Head of caudate nucleus (tissue), 42 donors: ENCODE measurements at places on chromosomes 1 and 21.
A peak's percentile ranks its signal among the peaks of the same experiment; 100 is the strongest.

DNA sequence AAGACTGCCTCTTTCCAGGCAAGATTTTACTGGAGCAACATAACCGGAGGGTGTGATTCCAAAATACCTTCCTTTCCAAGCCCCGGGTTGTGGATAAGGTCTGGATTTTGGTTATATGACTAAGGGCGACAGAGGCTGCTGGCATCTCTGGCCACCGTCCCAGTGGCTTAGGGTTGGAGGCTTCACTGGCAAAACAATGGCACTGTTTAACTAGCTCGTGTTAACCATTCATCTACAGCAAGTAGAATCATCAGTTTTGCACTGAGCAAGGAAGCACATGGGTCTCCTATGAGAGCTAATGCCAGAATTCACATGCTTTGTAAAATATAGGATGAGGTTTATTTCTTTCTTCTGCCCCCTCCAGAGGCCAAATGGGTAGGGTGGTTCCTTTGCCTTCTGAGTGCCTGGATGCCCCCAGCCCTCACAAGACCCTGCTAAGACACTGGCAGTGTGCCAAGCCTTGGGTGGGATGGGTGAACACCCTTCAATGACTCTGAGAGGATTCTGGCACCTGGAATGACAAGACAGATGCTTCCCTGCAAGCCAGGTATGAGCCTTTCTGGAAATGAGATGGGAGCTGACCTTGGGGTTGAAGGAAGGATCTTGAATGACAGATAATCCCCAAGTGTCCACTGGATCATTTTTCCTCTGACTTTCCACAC is 36.8 kb downstream of the DHCR24 start:
- DNase-seq = peak; percentile 66

GRCh38 chr1:236515443-236515958 is 8.3 kb upstream of the LGALS8 start:
- no peak for DNase-seq

- no peak for DNase-seq
These were observed 94.1 kb downstream of the PPIAL4G start for GRCh38 chr1:148389027-148389339.

GRCh38 chr1:37691497-37692077 is 729 bp upstream of the CDCA8 start:
- no peak for DNase-seq

- no peak for DNase-seq
These were observed 30.9 kb upstream of the RAP1GAP start for GRCh38 chr1:21700094-21700493.

GRCh38 chr1:89360716-89361115 is 3.1 kb upstream of the GBP6 start:
- DNase-seq = no peak

DNA sequence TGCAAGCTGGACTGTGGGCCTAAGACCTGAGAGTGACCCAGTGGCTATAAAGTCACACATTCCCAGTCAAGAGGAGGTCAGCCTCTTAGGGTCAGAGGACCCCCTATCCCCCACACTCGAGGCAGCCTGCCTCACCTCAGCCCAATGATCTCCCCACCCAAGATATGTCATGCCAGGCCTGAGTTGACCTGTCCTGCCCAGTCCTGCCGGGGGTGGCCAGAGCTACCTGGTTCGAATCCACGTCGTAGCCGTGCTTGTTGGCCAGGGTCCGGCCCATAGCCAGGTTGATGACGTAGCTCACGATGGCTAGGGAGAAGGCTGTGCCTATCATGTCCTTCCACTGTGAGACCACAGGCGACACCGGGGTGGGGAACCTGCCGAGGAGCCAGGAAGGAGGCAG is 15.6 kb downstream of the SLC26A9 start:
- DNase-seq = no peak

- DNase-seq = no peak
These were observed 507.6 kb downstream of the PTPRU start for GRCh38 chr1:29743931-29744330.

- no peak for DNase-seq
These were observed 185.1 kb upstream of the LMO4 start for GRCh38 chr1:87143413-87144135.

DNA sequence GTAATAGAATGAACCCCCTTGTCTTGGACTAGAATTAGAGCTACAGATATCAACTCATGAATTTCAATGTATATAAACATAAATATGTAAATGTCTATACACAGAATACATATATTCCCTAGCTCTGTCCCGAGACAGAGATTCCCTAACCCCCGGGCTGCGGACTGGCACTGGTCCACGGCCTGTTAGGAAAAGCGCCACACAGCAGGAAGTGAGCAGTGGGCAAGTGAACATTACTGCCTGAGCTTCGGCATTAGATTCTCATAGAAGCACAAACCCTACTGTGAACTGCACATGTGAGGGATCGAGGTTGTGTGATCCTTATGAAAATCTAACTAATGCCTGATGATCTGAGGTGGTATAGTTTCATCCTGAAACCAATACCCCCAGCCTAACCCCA is 51.2 kb downstream of the PIK3R3 start:
- no peak for DNase-seq

GRCh38 chr1:198491028-198491427 is 49.5 kb downstream of the ATP6V1G3 start:
- no peak for DNase-seq

- DNase-seq = no peak
These were observed 24.5 kb upstream of the PPP2R5A start for GRCh38 chr1:212260557-212261355.

DNA sequence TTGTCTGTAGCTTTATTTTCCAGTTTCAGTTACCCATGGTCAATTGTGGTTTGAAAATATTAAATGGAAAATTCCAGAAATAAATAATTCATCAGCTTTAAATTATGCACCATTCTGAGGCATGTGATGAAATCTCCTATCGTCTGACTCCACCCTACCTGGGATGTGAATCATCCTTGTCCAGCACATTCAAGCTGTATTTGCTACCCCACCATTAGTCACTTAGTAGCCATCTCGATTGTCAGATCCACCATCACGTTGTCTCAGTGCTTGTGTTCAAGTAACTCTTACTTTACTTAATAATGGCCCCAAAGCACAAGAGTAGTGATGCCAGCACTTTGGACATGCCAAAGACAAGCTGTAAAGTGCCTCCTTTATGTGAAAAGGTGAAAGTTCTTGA is 4.0 kb downstream of the STPG1 start:
- no peak for DNase-seq

DNA sequence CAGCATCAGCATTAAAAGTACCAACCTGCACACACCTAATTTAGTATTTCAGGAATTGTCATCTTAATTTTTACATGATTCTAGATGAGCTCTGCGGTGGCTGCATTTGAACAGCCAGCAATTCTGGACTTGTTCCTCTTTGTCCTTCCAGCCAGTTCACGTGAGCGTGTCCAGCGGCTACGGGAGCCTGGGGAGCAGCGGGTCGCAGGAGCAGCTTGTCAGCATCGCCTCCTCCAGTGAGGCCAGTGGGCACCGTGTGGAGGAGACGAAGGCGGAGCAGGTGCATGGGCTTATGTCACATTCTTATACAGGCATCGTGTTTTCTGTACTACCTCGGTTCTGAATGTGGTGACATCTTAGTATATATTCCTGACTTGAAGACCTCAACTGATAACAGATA is 25.7 kb downstream of the PER3 start:
- DNase-seq = no peak

DNA sequence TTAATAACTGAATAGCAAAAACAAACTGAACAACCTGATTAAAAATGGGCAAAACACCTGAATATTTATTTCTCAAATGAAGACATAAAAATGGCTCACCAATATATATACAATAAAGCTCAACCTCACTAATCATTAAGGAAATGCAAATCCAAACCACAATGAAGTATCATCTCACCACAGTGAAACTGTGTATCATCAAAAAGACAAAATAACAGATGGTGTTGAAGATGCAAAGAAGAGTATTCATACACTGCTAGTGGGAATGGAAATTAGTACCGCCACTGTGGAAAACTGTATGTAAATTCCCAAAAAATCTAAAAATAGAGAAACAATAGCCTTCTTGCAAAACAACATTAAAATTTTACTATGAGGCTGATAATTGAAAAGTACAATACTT is 1660.1 kb upstream of the B3GALT2 start:
- DNase-seq = no peak

DNA sequence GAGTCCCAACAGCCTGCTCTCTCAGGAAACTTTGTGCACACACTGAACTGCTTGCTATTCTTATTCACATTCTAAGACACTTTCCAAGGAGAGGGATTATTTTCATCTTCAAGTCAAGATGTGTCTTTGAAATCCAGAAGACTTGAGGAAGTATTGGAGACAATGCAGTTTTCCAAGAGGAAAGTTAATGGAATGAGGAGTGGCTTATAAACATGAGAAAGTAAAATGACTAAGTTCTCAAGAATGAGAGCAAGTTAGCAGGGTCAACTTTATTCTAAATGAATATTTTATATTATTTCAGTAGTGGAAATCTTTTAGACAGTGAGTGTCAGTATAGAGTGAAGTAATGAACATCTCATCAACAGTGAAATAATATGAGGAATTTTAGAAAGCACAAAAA is 1239.3 kb downstream of the MRPL39 start:
- DNase-seq = no peak

GRCh38 chr1:173403996-173404395 is 73.1 kb upstream of the PRDX6 start:
- no peak for DNase-seq

DNA sequence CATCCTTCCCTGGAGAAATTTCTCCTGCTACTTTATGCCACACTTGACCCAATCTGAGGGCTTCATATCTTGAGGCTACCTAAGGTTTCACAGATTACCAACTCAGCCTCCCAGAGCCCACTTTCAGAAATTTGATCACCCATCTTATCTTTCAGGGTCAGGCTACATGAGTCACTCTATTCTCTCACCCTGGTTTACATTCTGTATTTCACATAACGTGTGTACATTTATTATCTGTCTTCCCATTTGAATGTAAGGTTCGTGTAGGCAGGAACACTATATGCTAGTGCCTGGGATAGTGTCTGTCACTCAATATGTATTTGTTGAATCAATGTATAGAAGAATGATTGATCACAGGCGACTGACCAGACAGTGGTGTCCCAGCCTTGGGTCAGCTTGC is 124.8 kb downstream of the UBE2U start:
- DNase-seq = no peak

GRCh38 chr1:214989341-214989740 is 93.2 kb upstream of the KCNK2 start:
- DNase-seq = no peak

- DNase-seq = peak; percentile 82
These were observed 61.1 kb downstream of the TOMM20 start for GRCh38 chr1:235067396-235068157.

DNA sequence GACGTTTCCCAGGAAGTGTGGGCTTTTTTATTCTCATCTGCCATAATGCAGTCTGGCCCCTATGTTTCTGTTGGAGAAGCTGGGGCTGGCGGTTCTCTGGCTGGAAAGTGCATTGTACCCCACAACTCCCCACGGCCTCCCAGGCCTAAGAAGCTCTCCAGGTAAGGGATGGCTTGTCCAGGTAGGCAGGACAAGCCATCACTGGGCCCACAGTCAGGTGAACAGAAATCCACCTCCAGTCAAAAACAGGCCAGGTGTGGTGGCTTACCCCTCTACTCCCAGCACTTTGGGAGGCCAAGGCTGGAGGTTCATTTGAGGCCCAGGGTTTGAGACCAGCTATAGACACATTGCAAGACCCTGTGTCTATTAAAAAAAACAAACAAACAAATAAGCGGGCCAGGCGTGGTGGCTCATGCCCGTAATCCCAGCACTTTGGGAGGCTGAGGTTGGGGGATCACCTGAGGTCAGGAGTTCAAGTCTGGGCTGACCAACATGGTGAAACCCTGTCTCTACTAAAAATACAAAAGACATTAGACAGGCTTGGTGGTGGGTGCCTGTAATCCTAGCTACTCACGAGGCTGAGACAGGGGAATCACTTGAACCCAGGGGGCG is 3.1 kb upstream of the WNT9A start:
- no peak for DNase-seq
